ENCODE measurements at places on chromosomes 16 and 17. TPM values are rescaled to one million over a fixed set of nuclear protein-coding genes. Genes with fewer than 3 reads are reported as not detected.

DNA sequence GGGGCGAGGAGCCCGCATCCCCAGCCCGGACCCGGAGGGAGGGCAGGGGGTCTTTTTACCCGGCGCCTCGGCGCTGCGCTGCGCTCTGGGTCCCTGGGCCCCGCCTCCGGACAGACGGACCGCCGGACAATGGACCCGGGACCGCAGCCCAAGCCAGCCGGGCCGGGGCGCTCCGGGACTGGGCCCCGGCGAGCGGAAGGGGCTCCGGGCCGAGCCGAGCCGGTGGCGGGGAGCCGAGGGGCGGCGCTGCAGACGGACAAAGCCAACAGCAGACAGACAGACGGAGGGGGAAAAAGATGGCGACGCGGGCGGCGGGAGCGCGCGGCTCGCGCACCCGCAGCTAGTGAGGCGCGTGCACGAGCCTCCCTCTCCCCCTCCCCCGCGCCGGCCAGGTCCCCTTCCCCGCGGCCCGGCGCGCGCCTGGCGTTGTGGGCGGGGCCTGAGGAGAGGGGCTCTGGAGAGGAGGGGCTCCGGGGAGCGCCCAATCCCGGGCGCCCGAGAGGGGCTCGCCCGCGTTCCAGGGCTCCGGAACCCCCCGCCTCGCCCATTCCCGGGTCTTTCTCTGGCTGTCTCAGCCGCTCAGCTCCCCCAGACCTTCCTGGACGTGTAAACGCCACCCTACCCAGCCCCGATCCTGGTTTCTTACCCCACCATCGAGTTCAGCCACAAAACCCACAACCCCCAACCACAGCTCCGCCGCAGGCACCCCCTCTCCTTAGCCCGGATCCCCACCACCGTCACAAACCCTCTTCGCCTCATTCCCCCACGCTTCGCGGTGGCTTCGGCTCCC, at the start of gene ZNF821:
Gene ZNF821 (minus strand): TSS at position 334 of the 790 bp plus-strand sequence. CDS start 4,236 bp downstream, outside the sequence.
- H3K27ac ChIP-seq: peak within 1 kb of the TSS; percentile 90
- H3K4me1 ChIP-seq: peaks cover 23% of the 10 kb centered on the region
- H3K36me3 ChIP-seq: peaks cover 16% of the 10 kb centered on the region
- DNase-seq: peak; percentile 88

GRCh38 chr16:68247400-68247799, 2.2 kb downstream of the PLA2G15 start:
- H3K4me1 ChIP-seq: peaks cover 50% of the 10 kb centered on the region
- H3K27ac ChIP-seq: no peak overlapping the region
- H3K4me3 ChIP-seq: peak overlapping the region; percentile 87
- H3K27me3 ChIP-seq: no peaks in the 10 kb centered on the region
- peaks cover 21% of the 10 kb centered on the region for H3K36me3 ChIP-seq

- H3K4me3 ChIP-seq: no peak overlapping the region
- DNase-seq: no peak
- H3K27ac ChIP-seq: no peak overlapping the region
- H3K36me3 ChIP-seq: no peaks in the 10 kb centered on the region
- peaks cover 8% of the 10 kb centered on the region for H3K4me1 ChIP-seq
Observed at GRCh38 chr17:32492648-32493289, 6.0 kb downstream of the CDK5R1 start.

- H3K27ac ChIP-seq: no peak overlapping the region
- H3K27me3 ChIP-seq: peaks cover 26% of the 10 kb centered on the region
- no peak overlapping the region for H3K4me3 ChIP-seq
- no peaks in the 10 kb centered on the region for H3K36me3 ChIP-seq
Observed at GRCh38 chr17:76934561-76935320, 66.5 kb downstream of the MGAT5B start.

Gene MYH11
- total RNA-seq: 31.8 TPM

GRCh38 chr17:52024300-52024870, 134.1 kb downstream of the CA10 start:
- no peak overlapping the region for H3K27ac ChIP-seq
- DNase-seq: no peak
- no peaks in the 10 kb centered on the region for H3K36me3 ChIP-seq
- no peaks in the 10 kb centered on the region for H3K27me3 ChIP-seq
- no peak overlapping the region for H3K4me3 ChIP-seq
- H3K4me1 ChIP-seq: no peaks in the 10 kb centered on the region

DNA sequence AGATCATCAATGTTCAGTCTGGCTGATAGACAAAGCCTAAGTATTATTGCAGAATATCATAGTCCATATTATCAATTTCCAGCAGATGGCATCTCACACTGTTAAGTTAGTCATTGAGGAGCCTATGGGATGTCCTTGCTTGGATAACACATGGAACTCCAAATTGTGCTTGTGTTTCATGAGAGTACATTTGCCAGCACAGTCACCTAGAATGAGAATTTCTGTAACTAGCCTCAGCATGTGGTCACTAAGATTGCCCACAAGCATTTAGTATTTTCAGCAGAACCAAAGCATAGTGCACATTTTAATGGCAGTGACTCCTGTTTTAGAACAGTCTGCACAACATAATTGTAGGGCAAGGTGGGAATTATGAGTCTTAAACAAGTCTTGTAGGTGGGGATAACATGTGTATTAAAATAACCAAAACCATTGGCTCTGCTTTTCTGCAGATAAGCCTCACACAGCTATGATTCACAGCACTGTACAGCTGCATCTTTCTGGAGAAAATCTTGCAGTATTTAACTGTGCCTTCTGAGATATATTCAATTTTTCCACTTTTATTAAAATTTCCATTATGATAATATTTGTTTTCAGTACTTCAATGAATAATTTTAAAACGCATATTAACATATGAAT, 882.8 kb upstream of the SOX9 start:
- no peak overlapping the region for H3K27ac ChIP-seq
- no peaks in the 10 kb centered on the region for H3K27me3 ChIP-seq
- no peak for DNase-seq
- no peaks in the 10 kb centered on the region for H3K4me1 ChIP-seq
- no peak overlapping the region for H3K4me3 ChIP-seq

GRCh38 chr17:39759204-39759603, 21.5 kb downstream of the GRB7 start:
- no peak overlapping the region for H3K4me3 ChIP-seq
- H3K27me3 ChIP-seq: peaks cover 12% of the 10 kb centered on the region

Gene C1QTNF1
- total RNA-seq: 26.1 TPM

DNA sequence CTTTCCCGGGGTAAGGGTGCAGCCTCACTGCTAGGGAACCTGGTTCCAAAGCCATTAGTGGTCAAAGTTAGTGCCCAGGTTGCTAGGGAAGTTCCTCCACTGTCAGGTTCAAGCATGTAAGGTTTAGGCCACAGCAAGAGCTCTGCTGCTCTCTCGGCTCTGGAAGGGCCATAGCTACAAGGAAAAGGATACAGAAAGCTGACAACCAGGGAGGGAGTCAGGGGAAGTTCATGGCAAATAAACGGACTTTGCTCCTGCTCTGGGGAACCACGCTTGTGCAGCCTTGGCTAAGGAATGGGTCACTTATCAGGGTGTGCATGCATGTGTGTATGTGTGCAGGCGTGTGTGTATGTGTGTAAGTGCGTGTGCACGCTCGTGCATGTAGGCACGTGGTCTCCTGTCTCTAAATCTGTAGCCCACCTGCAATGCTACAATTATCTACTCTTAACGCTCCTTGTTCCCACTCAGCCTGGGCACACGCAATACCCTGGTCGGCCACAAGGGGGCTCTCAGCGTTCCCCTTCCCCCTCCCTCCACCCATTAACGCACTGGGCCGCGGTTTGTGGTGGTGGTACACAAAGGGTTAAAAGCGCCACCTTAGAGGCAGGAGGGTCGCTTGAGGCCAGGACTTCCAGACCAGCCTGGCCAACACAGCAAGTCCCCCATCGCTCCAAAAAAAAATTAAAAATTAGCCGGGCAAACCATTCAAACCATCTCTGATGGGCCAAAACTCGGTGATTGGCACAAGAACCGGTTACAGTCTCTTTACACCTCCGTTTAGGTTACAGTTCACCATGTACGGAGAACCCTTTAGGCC, 48.4 kb upstream of the KDM8 start:
- no peak for DNase-seq
- H3K4me3 ChIP-seq: no peak overlapping the region
- peaks cover 6% of the 10 kb centered on the region for H3K4me1 ChIP-seq
- no peak overlapping the region for H3K27ac ChIP-seq
- no peaks in the 10 kb centered on the region for H3K36me3 ChIP-seq
- no peaks in the 10 kb centered on the region for H3K27me3 ChIP-seq

- peak overlapping the region; percentile 75 for H3K27ac ChIP-seq
- H3K4me3 ChIP-seq: peak overlapping the region; percentile 81
- H3K4me1 ChIP-seq: peaks cover 81% of the 10 kb centered on the region
Observed at GRCh38 chr17:45222996-45223538, 1.4 kb downstream of the FMNL1 start.

DNA sequence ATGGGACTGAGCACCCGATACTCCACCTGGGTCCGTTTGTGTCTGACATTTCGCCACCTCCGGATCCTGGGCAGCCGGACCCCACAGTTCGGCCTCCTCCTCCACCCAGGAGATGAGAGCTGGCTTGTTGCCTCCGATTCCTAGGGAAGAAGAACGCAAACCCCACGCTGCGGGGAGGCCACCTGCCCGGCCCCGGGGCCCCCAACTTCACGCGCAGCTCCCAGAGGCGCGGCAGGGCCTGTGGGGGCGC, 542 bp downstream of the ZNF764 start:
- H3K4me3 ChIP-seq: peak overlapping the region; percentile 96
- peaks cover 44% of the 10 kb centered on the region for H3K4me1 ChIP-seq
- no peak for DNase-seq
- peaks cover 31% of the 10 kb centered on the region for H3K36me3 ChIP-seq
- H3K27me3 ChIP-seq: no peaks in the 10 kb centered on the region
- peak overlapping the region; percentile 93 for H3K27ac ChIP-seq

GRCh38 chr16:70575376-70575775, 51.8 kb downstream of the SF3B3 start:
- H3K4me1 ChIP-seq: peaks cover 54% of the 10 kb centered on the region
- no peak overlapping the region for H3K4me3 ChIP-seq
- no peak overlapping the region for H3K27ac ChIP-seq
- peaks cover 32% of the 10 kb centered on the region for H3K36me3 ChIP-seq

Measured in suprapubic skin (tissue), 4 donors.